ENCODE measurements at places on chromosomes 12 and 14. TPM values are rescaled to one million over a fixed set of nuclear protein-coding genes. Genes with fewer than 3 reads are reported as not detected.

The PLXNC1 gene
- total RNA-seq, result 3.6 TPM

The CLMN gene
- 1.9 TPM for total RNA-seq

The ADAMTS20 gene
- total RNA-seq, result not detected

The CYP27B1 gene
- total RNA-seq, result 5.4 TPM

The EPS8 gene
- 3.2 TPM for total RNA-seq

The OR4K13 gene
- not detected for total RNA-seq

The TMPRSS12 gene
- total RNA-seq, result not detected

The ACOT6 gene
- not detected for total RNA-seq

The ZDHHC22 gene
- not detected for total RNA-seq
